Stimulated activated CD8-positive, alpha-beta memory T cell treated with anti-CD3 and anti-CD28 coated beads, Interleukin-15, amount 100 ng/mL, for 4 hours (primary cell): ENCODE measurements at places on chromosomes 6 and 20.

DNA sequence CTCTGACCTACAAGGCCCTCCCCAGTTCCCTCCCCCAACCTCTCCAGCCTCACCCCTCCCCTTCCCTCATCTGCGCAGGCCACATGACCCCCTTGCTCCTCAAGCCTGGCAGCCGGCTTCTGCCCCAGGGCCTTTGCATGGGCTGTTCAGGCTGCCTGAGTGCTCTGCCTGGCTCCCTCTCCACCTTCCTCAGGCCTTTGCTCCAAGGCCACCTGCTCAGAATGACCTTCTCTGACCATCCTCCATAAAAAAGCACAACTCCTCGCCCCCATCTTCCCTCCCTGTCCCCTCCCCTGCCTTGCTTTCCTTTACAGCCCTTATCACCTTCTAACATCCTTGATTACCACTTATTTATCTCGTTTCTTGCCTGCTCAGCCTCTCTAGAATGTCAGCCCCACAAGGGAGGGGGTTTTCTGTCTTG, 38.7 kb downstream of the SPDEF start:
- DNase-seq = no peak

DNA sequence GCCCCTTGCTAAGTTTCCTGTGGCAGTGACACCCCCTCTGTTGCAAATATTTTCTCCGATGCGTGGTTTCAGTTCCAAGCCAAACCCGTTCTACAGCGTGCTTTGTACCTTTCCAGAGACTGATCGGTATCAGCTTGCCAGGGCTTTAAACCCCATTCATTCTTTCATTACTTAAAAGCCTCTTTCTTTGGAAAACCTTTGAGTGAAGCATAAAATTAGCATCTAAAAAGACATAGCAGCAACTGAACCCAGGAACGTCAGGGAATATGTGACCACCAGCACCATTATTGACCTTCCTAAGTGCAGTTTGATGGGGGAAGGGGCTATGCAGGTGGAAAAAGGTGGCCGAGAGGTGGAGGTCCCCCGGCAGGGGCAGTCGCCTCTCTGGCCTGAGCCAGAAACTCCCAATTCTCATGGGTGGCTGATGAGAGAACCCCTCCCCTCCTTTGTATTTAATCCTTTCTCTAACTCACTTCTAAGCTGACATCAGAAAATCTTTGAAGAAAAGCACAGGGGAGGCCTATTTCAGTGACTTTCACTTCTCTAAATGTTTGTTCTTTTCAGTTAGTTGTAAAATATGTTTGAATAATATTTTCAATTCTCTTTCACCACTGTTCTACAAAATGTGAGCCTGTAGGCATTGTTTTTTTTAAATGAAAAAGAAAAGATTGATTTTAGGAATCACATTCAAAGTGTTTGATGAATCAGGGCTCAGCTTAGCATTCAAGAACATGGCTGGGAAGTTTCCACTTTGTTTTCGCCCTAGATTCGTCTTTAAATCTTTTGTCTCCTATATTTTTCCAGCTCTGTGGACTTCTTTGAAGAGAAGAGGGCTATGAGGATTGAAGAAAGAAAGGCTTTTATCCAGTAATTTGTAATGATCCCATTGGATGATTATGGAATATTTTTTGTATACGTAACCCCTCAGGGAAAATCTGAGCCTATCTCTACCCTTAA, 89.2 kb downstream of the RSPH3 start:
- DNase-seq = no peak

DNA sequence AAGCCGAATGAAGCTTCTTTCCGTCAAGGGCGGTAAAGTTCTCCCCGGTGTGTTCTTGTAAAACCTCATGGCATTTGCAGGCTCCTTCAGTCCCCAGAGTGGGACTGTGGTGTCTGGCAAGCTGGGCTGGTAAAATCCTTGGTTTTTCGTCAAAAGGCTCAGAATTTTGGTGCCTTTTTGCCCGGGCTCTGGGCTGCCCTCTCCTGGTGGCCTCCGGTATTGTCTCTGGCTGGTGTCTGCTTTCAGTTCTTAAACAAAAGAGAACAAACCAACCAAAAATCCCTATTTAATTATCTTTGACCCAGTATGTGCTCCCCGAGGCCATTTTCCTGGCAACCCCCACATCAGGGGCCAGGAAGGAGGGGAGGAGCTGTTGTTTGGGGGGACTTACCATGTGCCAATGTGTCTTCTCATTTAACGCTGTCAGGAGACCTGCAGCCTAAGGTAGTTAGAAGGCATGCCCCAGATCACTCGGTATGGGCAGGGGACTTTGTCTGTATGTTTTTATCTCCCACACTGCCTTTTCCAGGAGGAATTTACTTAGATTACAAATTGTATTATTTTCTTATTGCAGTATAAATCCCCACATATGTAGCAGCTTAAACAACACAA, 11.1 kb downstream of the CDH4 start:
- no peak for DNase-seq

GRCh38 chr6:128606611-128607010, 86.2 kb upstream of the PTPRK start:
- no peak for DNase-seq

GRCh38 chr6:120378582-120379220, 955.6 kb downstream of the TBC1D32 start:
- DNase-seq = no peak

DNA sequence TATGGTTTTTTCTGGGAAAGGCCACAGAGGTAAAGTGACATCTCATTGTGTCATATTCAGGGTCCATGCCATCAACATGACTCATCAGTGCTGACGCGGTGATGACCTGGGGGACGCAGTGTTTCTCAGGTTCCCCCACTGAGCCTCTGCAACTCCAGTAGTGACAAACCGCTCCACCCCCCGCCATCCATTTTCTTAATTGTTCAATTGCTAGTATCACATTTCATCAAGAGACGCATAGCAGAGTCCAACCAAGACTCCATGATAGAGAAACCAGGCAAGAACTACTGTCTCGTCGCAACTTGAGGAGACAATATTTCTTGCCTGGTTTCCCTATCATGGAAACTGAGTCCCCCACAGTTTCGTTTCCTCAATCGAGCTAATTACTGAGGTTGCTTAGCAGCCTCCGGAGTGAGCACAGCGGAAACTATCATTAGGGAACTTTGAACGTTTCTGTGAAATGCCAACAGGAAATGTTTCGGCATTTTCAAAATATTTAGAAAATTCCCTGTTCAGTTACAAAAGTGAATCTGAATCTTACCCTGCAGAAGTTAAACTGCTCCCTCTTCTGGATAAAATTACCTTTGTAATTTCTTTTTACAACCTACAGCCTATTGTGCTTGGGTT, 12.2 kb upstream of the SERPINB1 start:
- peak; percentile 87 for DNase-seq

DNA sequence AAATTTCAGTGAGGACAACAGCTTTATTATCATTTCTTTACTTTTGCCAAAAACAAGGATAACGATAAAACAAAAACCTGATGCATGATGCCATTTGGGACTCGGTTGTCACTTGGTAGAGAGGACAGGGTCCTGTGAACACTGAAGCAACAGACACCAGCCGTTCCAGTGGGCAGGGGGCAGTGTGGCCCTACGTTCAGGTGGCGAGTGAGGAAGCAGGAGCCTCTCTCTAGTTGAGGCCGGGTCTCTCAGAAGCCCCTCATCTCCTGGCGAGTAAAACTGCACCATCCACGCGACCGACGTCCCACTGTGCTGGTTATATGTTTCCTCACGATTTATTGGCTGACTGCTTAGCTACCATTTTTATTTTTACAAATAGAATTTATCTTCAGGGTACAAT, 231.6 kb downstream of the THBS2 start:
- no peak for DNase-seq

GRCh38 chr20:63886921-63887320, 8.0 kb upstream of the DNAJC5 start:
- no peak for DNase-seq

DNA sequence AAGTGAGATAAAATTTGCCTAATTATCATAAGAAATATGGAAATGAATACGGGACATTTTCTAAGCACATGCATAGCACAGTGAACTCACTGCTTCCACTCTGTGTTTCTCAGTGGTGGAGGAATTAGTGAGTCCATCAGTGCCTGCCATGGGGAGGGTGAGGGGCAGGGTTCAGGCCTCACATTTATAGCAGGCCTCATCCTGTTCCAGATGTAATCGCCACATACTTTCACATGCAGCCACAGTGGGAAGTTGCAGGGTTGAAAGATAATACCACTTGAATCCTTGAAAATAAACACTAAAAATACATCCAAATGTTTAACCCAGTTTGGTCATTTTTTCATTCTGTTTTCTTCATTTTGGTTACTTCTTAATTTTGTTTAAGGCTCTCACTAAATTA, 29.9 kb upstream of the ANKEF1 start:
- no peak for DNase-seq

DNA sequence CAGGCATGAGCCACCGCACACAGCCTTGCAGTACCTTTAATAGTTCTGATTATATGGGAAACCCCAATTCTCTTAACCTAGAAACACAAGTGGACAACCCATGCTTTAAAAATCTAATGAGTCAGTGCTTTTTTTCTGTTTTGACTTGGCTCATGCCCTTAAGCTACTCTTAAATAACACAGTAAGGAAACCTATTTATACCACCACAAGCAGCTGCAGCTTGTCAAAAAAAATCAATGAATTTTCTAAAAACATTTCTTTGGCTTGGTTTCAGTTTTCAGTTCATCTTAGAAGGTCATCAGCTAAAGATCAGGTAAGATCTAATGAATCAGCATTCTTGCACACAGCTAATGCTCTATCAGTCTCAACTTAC, 124.1 kb upstream of the DST start:
- DNase-seq = no peak

DNA sequence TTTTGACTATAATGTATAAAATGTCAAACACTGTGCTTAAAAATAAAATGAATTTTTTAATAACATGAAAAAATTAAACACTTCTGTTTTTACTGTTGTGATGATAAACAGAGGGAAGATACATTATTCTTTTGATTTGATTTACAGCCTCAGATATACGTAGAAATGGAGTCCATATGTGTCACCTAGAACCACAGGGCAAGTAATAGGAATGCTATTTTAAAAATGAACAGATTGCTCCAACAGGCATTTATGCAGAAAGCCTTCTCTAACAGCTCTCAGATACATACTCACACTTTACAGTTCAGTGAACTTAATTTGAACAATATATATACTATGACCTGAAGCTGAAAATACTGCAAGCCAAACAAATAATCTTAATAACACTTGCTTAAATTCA, 1551.0 kb downstream of the GRIK2 start:
- DNase-seq = no peak

- DNase-seq = no peak
Measured at GRCh38 chr20:1676650-1677049, 19.1 kb upstream of the SIRPG start.

DNA sequence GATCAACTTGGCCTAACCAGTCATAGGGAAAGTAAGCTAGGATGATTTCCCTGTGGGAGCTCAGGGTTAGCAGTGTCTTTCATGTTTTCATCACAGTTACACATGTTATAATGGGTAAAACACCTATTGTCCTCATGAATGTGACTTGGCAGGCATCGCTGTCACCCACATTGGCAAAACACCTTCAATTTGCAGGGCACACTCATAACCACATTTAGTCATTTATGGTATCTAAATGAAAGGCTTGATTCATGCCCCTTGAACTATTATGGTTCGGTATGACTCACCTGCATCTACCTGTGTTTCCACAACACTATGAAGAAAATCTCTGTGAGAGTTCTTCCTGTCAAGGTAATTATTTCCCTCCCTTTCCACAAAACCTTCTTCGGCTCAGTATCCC, 49.2 kb downstream of the FRK start:
- DNase-seq = no peak

DNA sequence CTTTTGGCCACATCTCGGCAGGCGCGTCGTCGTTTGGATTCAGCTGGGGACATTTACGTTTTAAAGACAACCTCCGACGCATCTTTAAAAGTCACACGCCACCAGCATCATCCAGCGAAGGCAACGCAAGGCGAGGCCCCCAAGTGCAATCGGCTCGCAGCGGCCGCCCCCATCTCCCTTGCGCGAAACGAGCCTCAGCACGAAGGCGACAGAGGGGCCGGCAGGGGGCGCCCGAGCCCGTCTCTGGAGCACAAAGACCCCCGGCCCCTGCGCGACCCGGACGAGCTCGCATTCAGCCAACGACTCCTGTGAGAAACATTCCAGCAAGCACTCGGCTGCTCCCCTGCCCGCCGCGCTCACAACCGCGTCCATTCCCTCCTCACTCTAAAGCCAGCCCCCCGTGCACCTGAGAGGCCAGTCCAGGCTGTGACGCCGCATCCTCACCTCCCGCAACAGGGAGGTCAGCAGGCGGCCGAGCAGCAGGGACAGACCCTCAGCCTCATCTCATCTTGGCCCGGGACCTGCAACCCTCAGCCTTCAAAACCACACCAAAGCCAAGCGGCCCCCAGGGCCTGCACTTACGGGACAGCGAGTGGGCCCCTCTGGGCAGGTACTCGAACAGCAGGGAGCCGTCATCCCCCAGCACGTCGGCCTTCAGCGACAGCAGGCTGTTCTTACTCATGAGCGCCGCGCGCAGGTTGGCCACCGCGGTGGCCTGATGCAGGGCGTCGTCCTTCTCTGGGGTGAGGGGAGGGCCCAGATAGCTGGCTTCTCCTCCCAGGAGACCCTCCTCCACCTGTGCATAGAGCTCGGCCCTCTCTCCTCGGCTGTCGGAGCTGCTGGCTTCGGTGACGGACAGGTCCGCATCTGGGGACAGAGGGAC, 35.8 kb downstream of the SLC2A4RG start:
- peak; percentile 9 for DNase-seq

DNA sequence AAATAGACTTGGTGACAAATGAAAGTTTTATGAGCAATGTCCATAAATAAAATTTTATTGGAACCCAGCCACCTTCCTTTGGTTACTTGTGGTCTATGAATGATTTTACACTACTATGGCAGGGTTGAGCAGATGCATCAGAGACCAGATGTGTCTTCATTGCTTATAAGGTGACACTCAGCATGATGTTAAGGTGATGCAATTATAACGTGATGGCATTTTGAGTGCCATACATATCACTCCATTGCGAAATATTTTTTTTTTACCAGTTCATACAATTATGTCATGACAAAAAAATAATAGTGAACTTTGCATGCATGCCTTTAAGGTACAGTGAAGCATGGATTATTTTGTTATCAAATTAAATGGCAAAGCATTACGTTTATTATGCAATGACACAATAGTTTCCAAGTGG, 96.0 kb downstream of the ADTRP start:
- no peak for DNase-seq

DNA sequence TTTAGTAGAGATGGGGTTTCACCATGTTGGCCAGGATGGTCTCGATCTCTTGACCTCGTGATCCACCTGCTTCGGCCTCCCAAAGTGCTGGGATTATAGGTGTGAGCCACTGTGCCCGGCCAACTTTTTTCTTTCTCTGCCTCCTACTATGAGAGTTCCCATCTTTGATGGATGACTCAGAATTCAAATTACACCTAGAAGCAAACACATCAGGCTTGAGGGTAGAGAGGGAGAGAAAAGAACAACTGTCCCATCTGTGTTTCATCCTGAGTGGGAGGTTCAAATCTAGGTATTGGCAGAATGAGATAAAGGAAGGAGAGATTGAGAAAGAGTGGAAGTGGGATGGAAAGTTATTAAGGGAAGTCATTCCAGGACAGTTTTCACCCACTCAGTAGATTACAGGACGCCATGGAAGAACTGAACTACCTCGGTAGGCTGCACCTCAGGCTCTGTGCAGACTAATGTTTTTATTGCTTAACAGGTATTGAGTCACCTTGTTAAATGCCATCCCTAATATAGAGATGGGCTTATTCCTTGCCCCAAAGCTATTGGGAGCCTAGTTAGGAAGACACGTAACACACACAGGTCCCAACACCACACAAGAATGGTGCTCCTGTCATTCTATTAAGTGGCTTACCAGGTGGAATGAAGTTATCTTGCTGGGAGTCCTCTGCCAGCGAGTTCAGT, 275.7 kb downstream of the SOX4 start:
- DNase-seq = no peak

GRCh38 chr6:5046430-5046829, 38.7 kb upstream of the PPP1R3G start:
- no peak for DNase-seq
